ENCODE measurements at places on chromosomes 7 and 10. TPM values are rescaled to one million over a fixed set of nuclear protein-coding genes. Genes with fewer than 3 reads are reported as not detected.

Gene CDHR3
- total RNA-seq = 13.2 TPM

Gene IKZF1
- 2.8 TPM for total RNA-seq

Gene PALD1
- total RNA-seq = 10.3 TPM

Gene HOXA10
- not detected for total RNA-seq

Gene WDR37
- 33.9 TPM for total RNA-seq

Gene STAMBPL1
- 3.0 TPM for total RNA-seq

Gene KAZALD1
- total RNA-seq = 5.5 TPM

Gene THSD7A
- total RNA-seq = 2.6 TPM

Gene PRKCQ
- total RNA-seq = 0.17 TPM

Measured in heart right ventricle (tissue), 16 donors.